Activated T-cell treated with anti-CD3 and anti-CD28 coated beads, Interleukin-2, amount 50 U/mL, for 48 hours (primary cell): ENCODE measurements at places on chromosomes 5 and 9.

- no peak for DNase-seq
Observed at GRCh38 chr5:127206320-127207113, 84.1 kb upstream of the MEGF10 start.

- DNase-seq, result no peak
Observed at GRCh38 chr5:125597338-125597737, 825.9 kb upstream of the GRAMD2B start.

DNA sequence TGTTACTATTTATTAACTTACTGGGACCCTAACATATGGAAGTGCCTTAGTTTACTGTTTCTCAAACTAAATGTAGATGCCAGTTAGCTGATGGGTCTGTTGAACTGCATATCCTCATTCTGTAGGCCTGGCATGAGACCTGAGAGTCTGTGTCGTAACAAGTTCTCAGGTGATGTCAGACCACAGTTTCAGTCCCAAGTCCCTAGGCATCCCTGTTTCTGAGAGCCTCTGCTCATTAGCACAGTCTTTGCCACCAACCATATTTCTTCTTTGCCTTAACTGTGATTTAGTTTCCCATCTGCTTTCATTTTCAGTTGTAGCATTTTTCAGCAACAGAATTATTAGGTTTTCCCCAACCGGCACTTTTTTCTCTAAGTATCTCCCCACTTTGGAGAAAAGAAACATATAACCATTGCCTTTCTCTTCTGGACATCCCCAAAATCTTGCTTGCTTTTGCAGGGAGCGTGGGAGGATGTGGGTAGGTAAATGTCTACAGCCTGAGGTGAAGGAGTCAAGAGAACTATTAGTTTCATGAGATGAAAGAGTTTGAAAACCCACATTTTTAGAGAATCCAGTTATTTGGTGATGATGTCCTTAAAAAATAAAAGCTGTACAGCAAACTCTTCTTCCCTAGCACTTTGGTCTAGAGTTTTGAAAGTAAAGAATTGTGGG, 74.6 kb downstream of the NUDT12 start:
- DNase-seq, result no peak

GRCh38 chr5:133930061-133930812, 38.2 kb downstream of the C5orf15 start:
- DNase-seq, result peak; percentile 86

- DNase-seq, result no peak
Observed at GRCh38 chr5:151002681-151003502, 17.5 kb upstream of the GPX3 start.

- no peak for DNase-seq
Observed at GRCh38 chr5:170513856-170514525, 10.2 kb downstream of the KCNIP1 start.

DNA sequence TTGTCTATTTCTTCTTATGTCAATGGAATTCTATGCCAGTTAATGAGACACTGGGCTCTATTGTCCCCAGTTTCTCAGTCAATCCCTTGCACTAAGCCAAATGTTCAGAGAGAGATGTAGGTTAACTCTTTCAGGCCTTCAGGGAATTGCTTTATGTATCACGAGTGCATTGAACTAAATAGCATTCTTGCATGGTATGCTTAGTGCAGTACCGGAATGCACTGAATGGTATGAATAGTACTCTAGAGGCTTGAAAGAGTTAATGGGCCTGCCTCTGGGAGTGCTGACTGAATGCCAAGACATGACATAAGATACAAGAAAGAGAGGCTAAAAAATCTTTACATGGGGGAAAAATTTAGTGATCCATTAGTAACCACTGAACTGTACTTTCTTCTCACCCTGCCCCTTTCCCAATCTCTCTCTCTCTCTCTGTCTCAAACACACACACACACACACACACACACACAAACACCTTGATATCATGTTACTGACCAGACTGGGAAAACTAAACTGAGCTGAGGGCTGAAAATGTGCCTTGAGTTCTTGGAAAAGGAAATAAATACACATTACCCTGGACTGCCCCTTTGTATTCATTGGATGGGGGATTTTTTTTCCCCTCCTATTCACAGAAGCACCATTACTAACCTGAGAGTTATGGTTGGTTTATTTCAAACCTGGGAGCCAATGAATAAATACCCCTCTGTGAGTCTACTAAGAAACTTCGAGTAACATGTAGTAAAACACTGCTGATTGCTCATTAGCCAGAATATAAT, 35.4 kb upstream of the TMC1 start:
- DNase-seq, result no peak

DNA sequence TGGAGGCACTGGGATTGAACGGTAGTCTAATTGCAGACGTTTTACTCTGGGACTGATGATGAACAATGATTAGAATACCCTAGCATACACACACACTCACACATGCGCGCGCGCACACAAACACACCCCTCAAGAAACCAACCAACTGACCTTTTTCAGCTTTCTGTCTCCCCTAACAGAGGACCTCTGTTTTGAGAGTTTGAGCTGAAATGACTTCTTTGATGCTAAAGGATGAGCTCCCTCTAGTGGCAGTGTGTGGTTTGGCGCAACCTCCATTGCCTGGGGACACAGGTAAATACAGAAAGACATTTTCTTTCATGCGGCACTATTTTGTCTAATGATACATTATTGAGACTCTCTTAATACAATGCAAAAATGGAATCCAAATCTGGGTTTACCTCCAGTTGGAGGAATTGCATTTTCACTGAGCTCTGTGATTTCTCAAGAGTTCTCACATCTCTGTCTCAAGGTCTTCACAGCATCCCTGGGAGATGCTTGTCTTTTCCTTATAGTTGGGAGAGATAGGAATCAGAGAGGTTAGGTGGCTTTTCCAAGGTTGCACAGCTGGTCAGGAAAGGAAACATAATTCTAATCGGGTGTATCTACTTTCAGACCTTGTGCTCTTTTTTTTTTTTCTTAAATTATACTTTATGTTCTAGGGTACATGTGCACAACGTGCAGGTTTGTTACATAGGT, 187.5 kb downstream of the TMEM38B start:
- peak; percentile 75 for DNase-seq

GRCh38 chr5:116084287-116084691, 536 bp upstream of the COMMD10 start:
- DNase-seq, result peak; percentile 51

- DNase-seq, result peak; percentile 67
Observed at GRCh38 chr9:127523312-127523851, 72.1 kb downstream of the LRSAM1 start.

GRCh38 chr5:60092671-60093422, 199.3 kb upstream of the PDE4D start:
- DNase-seq, result no peak

DNA sequence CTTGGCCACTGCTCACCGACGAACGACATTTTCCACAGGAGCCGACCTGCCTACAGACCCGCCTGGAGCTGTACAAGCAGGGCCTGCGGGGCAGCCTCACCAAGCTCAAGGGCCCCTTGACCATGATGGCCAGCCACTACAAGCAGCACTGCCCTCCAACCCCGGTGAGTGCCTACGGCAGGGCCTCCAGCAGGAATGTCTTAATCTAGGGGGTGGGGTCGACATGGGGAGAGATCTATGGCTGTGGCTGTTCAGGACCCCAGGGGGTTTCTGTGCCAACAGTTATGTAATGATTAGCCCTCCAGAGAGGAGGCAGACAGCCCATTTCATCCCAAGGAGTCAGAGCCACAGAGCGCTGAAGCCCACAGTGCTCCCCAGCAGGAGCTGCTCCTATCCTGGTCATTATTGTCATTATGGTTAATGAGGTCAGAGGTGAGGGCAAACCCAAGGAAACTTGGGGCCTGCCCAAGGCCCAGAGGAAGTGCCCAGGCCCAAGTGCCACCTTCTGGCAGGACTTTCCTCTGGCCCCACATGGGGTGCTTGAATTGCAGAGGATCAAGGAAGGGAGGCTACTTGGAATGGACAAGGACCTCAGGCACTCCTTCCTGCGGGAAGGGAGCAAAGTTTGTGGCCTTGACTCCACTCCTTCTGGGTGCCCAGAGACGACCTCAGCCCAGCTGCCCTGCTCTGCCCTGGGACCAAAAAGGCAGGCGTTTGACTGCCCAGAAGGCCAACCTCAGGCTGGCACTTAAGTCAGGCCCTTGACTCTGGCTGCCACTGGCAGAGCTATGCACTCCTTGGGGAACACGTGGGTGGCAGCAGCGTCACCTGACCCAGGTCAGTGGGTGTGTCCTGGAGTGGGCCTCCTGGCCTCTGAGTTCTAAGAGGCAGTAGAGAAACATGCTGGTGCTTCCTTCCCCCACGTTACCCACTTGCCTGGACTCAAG, 1.5 kb downstream of the CSF2 start:
- DNase-seq, result no peak

- no peak for DNase-seq
Observed at GRCh38 chr9:75666856-75667554, 223.5 kb upstream of the PCSK5 start.

DNA sequence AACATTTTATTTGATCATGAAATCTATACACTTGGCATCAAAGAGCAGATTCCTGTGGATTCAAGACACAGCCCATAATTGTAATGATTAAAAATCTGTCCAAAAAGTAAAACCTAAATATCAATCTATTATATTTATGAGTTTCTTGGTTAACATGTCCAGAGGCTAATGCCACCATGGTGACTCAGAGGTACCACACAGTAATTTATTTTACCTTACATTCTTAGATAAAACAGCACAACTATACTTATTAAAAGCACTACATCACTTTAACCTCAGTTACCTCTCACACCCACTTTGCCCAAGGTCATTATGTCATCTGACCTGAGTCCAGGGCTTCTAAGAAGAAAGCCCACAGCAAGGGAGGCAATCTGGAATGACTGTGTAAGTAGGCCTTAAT, 519.2 kb downstream of the RASEF start:
- no peak for DNase-seq

- DNase-seq, result no peak
Observed at GRCh38 chr5:96624596-96624995, 37.6 kb upstream of the CAST start.
